Mesenchymal stem cell (in vitro differentiated cells and primary cell): ENCODE measurements at places on chromosomes 5 and 9.

DNA sequence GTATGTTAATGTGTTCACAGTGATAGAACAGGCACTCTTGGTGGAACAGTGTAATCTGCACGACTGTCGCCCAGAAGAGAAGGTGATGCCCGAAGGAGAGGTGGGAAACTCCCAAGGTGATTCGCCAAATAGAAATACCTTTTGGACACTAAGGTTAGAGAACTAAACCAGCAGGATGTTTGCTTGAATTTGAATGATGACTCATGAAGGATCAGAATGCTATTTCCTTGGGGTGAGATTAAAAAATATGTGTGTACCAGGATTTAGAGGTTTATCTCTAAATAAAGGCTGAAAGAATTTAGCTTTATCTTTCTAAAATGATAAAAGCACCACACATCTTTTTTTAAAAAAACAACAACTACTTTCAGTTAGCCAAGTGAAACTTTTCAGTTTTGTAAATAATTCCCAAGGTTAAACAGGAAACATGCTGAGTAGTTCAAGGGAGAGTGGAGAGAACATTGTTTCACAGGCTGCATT is 297.4 kb upstream of the TAS2R1 start:
- H3K4me1 ChIP-seq: peaks cover 9% of the 10 kb centered on the region
- peak overlapping the region; percentile 32 for H3K27ac ChIP-seq
- H3K36me3 ChIP-seq: no peaks in the 10 kb centered on the region
- DNase-seq: peak; percentile 32
- H3K27me3 ChIP-seq: no peaks in the 10 kb centered on the region

DNA sequence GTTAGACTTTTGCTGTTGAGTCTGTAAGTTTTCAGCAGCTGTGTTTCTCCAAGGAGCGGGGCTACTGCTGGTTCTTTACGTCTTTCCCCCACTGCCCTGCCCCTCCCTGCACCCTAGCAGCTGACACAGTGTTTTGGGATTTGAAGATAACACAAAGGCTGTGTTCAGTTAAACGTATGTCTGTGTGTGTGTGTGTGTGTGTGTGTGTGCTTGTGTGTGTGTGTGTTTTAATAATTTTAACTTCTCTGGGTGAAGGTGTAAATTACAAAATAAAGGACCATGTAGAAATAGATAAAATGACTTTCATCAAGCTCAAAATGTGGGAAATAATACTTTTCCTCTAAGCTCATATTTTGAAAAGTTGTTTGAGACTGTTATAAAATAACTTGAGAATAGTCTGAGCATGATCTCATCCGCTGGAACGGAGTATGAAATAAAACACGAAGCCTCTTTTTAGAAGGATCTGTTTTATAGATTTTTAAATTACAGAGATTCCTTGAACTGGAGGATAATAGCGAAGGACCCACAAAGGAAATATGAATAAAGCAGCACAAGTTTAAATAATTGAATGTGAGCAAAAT is 10.9 kb downstream of the ABL1 start:
- H3K27ac ChIP-seq: peak overlapping the region; percentile 100
- H3K4me3 ChIP-seq: peak overlapping the region; percentile 69
- H3K27me3 ChIP-seq: no peaks in the 10 kb centered on the region
- peaks cover 43% of the 10 kb centered on the region for H3K4me1 ChIP-seq
- H3K36me3 ChIP-seq: peaks cover 19% of the 10 kb centered on the region
- peak; percentile 84 for DNase-seq

GRCh38 chr5:50768634-50769033 is 102.2 kb downstream of the PARP8 start:
- H3K36me3 ChIP-seq: no peaks in the 10 kb centered on the region
- H3K27ac ChIP-seq: no peak overlapping the region
- H3K4me3 ChIP-seq: no peak overlapping the region
- H3K4me1 ChIP-seq: no peaks in the 10 kb centered on the region

DNA sequence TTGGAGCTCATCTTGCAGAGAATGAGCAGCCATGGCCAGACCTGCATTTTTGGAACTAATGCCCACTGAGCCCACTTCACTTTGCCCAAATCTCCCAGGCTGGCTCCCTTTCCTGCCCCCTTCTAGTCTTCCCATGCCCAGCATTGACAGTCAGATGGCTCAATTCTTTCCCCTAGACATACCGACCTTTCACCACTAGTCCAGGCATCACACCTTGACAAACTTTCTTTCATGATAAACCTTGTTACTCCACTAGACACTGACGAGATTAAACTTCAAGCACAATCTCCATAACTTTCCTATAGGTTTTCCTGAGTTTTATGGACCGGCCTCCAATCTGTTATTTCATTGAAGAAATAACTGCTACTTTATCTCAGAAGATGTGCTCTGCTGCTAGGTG is 47.8 kb upstream of the RAI14 start:
- H3K4me3 ChIP-seq: no peak overlapping the region
- DNase-seq: no peak
- H3K27ac ChIP-seq: peak overlapping the region; percentile 98
- no peaks in the 10 kb centered on the region for H3K36me3 ChIP-seq

GRCh38 chr5:135212361-135213026 is 178.5 kb upstream of the PITX1 start:
- H3K4me1 ChIP-seq: peaks cover 10% of the 10 kb centered on the region
- no peak for DNase-seq
- H3K27me3 ChIP-seq: no peaks in the 10 kb centered on the region
- no peaks in the 10 kb centered on the region for H3K36me3 ChIP-seq

DNA sequence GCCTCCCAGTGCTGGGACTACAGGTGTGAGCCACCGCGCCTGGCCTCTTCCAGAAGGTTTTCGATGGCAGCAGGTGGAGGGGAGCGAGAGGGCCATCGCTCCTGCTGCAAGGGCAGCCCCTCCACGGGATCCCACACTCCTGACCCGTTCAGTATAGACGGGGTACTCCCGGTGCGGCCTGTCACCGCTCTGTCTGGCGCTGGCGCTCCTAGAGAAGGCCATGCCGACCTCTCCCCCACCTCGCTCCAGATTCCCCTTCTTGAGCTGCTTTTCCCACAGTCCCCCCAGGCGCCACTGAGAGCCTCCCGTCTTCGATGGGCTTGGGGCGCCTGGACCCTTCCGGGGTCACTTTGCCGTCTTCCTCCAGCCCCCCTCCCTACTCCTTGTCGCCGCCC is 4.3 kb upstream of the SQSTM1 start:
- peaks cover 30% of the 10 kb centered on the region for H3K36me3 ChIP-seq
- H3K27ac ChIP-seq: no peak overlapping the region
- H3K27me3 ChIP-seq: no peaks in the 10 kb centered on the region
- DNase-seq: no peak
- H3K4me1 ChIP-seq: peaks cover 36% of the 10 kb centered on the region
